Fibroblast of upper back skin (primary cell): ENCODE measurements at places on chromosomes 13 and 19.
A peak's percentile ranks its signal among the peaks of the same experiment; 100 is the strongest.

DNA sequence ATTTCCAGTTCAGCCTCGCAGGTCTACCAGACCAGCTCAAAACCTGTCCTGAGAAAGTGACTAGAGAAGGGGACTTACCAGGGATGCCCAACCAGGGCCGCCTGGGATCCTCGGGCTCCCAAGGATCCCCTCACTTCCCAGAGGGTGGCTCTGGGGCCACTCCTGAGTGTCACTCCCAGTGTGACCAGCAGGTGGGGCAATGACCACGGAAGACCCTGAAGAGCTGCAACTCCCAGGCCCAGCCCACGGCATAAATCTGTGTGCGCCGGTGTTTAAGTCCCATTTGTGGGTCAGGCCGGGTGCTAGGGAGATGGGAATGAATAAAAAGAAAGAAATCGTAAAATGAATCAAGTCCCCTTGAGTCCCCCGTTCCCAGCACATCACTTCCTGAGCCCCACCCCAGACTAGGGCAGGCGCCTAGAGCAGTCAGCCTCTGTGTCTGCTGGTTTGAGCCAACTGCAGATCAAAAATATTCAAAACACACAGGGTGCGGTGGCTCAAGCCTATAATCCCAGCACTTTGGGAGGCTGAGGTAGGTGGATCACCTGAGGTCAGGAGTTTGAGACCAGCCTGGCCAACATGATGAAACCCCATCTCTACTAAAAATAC is 10.7 kb downstream of the PTGIR start:
- DNase-seq: peak; percentile 77

- no peak for DNase-seq
Observed at GRCh38 chr19:38172001-38172400, 52.0 kb downstream of the DPF1 start.

DNA sequence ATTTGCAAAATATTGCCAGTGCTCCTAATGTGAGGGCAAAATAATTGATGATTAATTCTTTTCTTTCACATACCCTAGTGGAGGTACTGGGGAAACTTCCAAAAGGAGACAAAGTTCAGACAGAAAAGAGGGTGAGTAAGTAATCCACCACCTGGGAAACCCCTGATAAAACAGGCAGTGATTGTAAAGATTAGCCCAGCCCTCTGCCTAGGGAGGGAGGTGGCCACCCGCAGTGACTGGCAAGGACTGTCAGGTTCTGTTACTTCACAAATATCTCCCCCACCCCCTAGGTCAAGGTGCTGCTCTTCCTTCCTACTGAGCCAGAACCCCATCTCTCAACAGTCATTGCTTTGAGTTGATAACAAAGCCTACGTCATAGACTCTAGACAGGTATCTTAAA is 239.7 kb downstream of the DNAJC15 start:
- no peak for DNase-seq

GRCh38 chr13:80400865-80401426 is 60.0 kb upstream of the SPRY2 start:
- no peak for DNase-seq

DNA sequence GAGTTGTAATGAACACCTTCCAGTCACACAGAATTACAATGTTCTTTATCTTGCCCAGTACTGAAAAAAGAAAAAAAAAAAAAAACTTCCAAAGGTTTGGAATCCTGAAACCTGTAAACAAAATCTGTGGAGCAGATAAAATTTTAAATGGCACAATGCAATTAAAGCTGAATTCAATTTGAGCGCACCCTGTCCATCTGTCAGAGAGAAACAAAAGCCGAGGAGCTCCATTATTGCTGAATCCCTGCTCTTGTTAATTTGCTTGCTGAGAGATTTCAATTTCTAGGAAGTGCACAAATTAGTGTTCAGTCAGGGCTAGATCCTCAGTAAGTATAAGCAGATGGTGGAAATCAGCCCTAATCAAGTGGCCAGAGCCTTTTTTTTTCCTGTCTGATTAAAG is 65.2 kb downstream of the DACH1 start:
- DNase-seq: no peak

GRCh38 chr13:112457485-112457884 is 81.3 kb downstream of the SPACA7 start:
- DNase-seq: no peak

GRCh38 chr13:25932365-25932764 is 119.5 kb downstream of the SHISA2 start:
- DNase-seq: no peak

DNA sequence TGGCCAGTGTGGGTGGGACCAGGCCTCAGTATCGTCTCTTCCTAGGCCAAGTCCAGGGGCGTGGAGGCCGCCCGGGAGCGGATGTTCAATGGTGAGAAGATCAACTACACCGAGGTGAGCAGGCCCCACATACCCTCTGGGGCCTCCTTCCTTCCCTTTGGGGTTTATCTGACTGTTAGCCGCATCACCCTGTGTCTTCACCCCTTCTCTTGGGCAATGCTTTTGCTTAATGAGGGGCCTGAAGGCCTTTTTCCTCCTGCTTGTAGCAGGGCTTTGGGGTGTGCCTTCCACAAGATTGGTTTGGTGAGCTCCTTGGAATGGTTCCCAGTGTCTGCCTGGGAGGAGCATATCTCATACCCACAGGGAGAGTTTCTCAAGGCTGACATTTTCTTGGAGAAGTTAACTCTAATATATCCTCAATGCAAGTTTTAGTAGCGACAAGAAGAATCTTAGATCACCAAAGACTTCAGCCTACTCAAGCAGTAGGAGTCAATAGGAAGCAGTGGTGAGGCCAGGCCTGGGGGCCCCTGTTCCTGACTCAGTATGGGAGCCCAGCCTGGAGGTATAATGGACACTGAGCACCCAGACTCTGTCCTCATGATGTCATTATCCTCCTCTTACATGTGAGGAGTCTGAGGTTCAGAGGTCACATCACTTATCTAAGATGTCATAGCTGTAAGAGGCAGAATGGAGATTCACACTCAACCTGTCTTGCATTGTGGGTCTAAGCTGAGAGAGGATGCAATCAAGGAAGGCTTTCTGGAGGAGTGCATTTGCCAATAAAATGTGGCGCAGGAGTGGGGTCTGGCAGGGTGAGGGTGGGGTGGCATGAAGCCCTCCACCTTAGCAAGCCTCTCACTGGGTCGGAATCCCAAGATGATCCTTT is 2.0 kb downstream of the GPI start:
- peak; percentile 65 for DNase-seq

DNA sequence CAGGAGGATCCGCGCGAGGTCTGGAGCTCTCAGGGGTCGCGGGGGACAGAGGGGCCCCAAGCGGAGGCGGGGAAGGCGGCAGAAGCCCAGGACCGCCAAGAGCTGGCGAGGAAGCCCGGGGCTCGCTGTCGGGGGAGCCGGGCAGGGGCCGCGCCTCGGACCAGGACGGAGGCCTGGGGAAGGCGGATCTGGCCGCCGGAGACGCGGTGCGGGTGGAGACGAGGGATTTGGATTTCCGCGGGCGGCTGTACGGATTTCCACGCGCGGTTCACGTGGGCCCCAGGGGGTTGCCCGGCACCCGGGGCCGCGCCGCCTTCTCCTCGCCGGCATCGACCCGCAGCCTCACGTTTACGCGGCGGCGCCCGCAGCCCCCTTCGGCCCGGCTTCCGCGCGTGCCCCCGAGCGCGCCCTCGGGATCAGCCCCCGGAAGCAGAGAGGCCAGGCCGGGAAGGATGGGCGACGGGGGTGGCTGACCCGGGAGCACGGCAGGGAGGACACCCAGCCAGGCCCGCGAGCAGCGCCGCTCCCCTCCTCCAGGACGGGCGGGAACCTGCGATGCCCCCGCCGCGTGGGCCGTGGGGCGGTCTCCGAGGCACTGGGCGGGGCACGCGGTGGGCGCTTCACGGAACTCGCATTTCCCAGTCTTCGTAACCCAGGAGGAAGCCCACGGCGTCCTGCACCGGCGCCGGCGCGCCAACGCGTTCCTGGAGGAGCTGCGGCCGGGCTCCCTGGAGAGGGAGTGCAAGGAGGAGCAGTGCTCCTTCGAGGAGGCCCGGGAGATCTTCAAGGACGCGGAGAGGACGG is 4.7 kb downstream of the F7 start:
- DNase-seq: no peak

DNA sequence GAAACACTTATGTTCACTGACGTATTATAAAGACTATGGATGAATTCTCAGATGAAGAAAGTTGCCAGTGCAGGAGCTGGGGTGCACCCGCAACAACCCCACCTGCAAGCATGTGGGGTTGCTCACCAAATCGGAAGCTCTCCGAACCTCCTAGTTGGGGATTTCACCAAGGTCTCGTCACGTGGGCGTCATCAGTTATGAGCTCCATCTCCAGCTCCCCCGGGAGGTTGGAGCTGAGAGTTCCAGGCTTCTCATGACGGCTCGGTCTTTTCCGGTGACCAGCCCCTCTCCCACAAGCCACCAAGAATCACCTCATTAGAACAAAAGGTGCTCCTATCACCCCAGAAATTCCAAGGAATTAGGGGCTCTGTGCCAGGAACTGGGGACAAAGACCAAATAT is 46.1 kb upstream of the TUBGCP3 start:
- DNase-seq: no peak

GRCh38 chr19:23789246-23789645 is 30.6 kb upstream of the ZNF681 start:
- no peak for DNase-seq

GRCh38 chr19:54114340-54115108 is 933 bp downstream of the TFPT start:
- DNase-seq: no peak

DNA sequence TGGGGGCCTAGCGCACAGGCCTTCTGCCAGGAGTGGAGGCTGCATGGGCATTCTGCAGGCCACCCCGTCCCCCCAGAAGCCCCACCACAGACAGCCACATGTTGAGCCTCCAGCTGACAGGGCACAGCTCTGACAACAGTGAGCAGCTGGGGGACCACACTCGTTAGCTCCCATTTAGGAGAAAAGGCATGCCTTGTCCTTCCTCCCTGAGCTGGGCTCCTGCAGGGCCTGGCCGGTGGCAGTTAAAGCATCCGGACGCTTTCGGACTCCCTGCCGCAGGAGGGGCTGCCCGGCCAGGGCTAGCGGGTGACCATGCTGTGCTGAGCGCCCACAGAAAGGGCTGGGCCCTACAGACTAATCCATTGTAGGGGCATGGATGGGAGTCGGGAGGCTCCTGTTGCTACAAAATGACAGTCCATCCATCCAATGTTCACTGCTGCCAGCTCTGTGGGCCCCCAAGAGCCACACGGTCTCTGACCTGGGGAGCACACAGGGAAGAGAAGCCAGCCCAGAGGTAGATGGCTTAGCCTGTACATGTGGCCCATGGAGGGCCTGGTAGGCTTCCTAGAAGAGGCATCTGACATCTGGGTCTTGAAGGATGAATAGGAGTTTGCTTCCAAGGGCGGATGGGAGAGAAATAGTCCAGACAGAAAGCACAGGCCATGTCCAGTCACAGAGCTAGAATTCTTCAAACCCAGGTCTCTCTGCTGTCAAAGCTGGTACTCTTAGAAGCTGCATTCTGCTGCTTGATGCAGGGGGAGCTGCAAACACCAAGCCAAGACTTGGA is 116.5 kb upstream of the VSTM2B start:
- no peak for DNase-seq

- peak; percentile 42 for DNase-seq
Observed at GRCh38 chr19:50835785-50836542, 2.6 kb upstream of the KLK15 start.

GRCh38 chr19:46474211-46474610 is 2.8 kb upstream of the PNMA8A start:
- no peak for DNase-seq

- DNase-seq: no peak
Observed at GRCh38 chr13:35140831-35141230, 198.8 kb downstream of the NBEA start.

DNA sequence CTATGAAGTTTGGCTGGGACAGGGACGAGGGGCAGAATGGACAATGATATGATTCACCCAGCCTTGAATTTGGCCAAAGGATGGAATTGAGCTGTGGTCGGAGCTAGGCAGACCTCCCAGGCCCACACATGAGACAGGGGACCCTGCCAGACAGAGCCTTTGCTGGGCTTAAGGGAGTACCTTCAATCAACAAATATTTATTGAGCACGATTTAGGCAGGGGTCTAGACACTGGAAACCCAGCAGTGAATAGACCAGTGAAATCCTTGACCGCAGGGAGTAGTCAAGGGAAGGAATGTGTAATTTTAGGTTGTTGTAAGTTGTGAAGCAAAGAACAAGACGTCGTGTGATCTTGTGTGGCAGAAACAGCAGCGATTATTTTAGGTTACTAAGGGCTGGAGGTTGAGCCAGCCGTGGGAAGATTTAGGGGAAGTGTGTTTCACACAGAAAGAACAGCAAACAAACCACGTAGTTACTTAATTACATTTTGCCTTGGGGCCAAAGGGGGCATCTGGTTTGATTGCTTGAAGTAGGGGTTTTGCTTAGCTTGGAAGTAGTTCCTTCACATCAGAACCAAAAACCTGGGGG is 16.9 kb upstream of the AP1M2 start:
- DNase-seq: no peak

- DNase-seq: no peak
Observed at GRCh38 chr13:75738841-75739240, 102.7 kb downstream of the LMO7 start.

DNA sequence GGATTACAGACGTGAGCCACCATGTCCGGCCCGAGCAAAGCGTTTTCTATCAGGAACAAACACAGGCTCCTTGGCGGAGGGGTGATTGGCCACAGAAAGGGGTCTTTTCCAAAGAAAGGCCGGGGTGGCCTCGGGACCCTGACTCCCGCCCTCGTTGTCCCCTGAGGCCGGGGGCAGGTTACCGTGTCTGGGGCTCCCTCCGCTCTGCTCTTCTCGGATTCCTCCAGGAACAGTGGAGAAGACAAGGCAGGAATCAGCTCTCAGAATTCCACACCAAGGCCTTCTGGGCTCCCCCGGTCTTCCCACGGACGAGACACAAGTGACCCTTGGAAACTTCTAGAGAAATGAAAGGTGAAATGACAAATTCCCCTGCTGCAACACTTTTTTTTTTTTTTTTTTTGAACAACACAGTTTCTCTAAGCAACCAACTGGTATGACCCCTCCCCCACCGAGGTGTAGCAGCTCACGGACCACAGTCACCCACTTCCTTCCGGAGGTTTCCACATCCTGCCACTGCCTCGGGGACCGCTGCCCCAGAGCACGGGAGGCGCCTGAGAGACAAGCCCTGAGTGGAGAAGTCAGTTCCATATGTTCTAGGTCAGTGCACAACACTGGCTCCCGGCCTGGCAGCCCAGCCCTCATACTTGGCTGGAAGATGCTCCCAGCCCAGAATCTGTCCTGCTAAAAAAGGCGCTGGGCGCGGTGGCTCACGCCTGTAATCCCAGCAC is 11.0 kb downstream of the MOB3A start:
- no peak for DNase-seq

DNA sequence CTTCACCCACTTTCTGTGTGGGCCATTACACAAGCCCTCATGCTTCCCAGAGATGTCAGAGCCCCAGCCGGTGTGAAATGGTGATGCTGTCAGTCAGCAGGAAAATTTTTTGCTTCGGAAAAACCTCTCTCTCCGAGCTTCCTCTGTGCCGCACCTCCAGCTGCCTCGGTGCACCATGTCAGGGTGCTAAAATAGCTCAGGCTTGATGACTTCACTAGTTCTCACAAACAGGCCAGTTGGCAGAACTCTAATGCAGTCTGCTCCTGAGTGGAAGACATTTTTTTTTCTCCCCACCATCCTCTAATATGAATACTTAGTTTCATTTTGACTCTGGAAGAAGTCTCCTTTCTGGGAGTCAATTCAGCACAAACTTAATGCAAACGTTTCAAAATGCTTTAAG is 71.3 kb downstream of the KLF12 start:
- DNase-seq: peak; percentile 58
